GM12891 (cell line): ENCODE measurements at places on chromosomes 12 and 14.

GRCh38 chr12:132422381-132423043, 67.4 kb upstream of the FBRSL1 start:
- DNase-seq = no peak

DNA sequence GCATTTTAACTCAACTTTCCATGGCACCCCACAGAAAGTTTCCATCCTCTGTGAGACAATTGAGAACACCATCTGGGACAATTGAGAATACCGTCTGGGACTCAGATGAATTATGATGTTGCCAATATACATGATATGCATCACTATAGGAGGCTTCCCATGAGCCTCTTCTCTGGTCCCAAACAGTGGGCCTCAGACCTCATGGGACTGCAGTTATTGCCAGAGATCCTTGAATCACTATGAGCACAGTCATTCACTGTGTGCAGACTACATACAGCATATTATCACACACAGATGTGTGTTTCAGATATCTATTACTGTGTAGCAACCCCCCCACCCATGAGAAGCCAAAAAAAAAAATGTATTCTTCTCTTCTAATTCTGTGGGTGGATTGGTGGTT, 134.4 kb downstream of the GXYLT1 start:
- no peak for DNase-seq

- DNase-seq = no peak
Observed at GRCh38 chr14:94029265-94029664, 3.1 kb downstream of the OTUB2 start.

- DNase-seq = no peak
Observed at GRCh38 chr12:132448463-132448820, 41.5 kb upstream of the FBRSL1 start.

GRCh38 chr12:78929075-78929418, 64.5 kb downstream of the SYT1 start:
- DNase-seq = no peak

DNA sequence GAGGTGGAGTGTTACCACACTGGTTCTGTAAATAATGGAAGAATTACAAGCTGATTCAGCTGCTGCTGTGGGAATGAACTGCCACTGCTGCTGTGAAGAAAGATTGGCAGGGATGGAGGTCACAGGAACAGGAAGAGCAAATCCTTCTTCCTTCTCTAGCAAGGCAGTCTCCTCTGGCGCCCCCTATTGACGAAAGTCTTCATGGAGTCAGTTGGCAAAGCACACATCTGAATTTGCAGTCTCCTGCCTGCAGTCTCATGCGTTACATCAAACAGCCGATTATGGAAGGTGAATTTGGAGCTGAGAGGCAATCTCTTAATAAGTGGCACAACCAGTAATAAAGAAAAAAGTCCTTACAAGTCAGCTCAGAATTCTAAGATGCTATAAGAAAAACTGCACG, 106.0 kb upstream of the TMTC1 start:
- no peak for DNase-seq

GRCh38 chr12:119258149-119258548, 76.4 kb upstream of the CCDC60 start:
- no peak for DNase-seq

- no peak for DNase-seq
Observed at GRCh38 chr12:24307716-24308335, 358.4 kb upstream of the SOX5 start.

DNA sequence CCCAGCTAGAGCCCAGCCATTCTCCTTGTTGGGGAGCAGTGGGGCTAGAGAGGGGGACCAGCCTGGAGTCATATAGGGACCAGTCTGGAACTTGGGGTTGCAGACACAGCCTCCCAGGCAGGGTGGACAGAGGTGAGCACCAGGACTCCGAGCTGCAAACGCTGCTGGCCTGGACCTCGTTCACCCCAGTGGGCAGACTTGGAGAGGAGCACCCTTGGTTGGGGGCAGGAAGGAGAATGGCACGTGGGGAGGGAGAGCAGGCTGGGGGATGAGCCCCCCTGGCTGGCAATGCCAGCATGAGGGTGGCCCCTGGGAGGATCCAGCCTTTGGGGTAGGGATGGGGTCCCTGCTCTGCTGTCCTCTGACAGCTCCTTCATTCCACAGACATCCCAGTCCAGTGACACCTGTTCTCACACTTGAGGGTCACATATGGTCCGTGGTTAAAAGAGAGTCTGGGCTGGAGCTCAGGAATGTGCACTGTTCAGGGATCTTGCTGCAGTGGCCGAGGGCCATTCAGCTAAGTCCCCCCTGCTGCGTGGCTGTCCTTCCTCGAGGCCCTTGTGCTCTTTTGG, 2.8 kb downstream of the LBHD2 start:
- DNase-seq = no peak

GRCh38 chr14:91466192-91466591, 43.9 kb downstream of the PPP4R3A start:
- DNase-seq = no peak

- DNase-seq = no peak
Observed at GRCh38 chr12:1500095-1500801, 94.1 kb downstream of the FBXL14 start.

- no peak for DNase-seq
Observed at GRCh38 chr14:32374155-32374554, 45.1 kb downstream of the AKAP6 start.

DNA sequence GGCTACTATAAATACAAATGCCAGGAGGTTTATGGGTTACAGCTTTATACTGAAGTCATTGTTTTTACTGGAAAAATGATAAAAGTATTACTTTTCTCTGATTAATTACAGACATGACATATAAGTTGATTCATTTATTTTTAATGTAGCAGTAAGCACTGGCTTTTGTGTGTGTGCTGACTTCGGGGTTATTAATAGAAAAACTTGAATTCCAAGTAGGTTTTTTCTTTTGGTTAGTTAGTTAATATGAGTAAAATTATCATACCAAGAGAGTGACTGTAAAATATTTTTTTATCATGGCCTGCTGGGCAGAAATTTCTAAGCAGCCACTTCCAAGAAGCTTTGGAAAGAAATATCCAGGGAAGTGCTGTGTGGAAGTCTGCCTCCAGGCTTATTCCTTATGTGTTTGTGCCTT, 56.4 kb downstream of the IFT81 start:
- no peak for DNase-seq

- no peak for DNase-seq
Observed at GRCh38 chr12:21546716-21547115, 20.6 kb downstream of the SPX start.
